NCI-H774 (cell line): ENCODE measurements at places on chromosomes 11 and 22.
A peak's percentile ranks its signal among the peaks of the same experiment; 100 is the strongest.

DNA sequence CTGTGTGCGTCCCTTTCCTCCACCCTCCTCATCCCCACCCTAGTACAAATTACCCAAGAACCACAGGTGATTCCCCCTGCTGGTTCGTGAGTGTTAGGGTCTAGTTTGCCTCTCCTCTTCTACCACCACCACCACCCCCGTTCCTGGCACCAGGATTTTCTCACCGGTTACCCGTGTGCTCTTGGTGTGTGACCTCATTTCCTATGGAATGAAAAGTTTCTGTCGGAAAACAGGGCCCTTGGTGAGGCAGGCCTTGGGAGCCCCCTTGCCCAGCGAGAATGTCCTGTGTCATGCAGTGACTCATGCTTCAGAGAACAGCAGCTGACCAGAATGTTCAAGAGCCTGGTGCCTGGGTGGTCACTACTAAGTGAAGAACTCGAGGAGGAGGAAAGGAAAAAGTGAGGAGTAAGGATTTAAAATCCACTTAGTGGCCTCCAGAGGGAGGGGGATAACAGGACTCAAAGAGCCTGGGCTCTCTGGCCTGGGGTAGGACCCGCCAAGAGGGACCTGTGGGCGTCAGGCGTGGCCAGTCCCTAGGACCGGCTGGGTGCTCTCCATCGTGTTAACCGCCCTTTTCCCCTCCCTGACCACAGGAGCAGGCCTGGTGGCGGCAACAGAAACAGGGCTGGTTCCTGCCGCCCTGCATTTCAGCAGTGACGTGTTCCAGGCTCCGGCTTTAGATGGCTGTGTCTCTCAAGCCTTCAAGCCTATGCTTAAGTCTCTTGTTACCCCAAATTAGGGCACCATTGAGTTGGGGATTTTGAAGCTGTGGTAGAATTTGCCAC is 30.2 kb downstream of the C22orf31 start:
- no peak for DNase-seq

- DNase-seq, result no peak
These were observed 2.6 kb downstream of the KCNQ1 start for GRCh38 chr11:2447253-2447950.

DNA sequence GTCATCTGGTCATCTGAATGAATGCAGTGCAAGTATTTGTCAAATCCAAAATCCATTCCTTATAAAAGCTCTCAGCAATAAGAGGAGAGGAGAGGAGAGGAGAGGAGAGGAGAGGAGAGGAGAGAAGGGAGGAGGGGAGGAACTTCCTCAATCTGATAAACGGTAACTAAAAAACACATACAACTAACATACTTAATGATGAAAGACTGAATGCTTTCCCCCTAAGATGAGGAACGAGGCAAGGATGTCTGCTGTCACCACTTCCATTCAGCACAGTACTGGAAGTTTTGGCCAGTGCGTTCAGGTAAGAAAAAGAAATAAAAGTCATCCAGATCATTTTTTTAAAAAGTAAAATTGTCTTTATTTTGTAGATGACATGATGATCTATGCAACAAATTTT is 80.4 kb downstream of the CD82 start:
- DNase-seq, result no peak

GRCh38 chr11:78138291-78138690 is 1.1 kb downstream of the ALG8 start:
- DNase-seq, result no peak

- no peak for DNase-seq
These were observed 8.6 kb downstream of the HSD17B12 start for GRCh38 chr11:43689167-43689566.

DNA sequence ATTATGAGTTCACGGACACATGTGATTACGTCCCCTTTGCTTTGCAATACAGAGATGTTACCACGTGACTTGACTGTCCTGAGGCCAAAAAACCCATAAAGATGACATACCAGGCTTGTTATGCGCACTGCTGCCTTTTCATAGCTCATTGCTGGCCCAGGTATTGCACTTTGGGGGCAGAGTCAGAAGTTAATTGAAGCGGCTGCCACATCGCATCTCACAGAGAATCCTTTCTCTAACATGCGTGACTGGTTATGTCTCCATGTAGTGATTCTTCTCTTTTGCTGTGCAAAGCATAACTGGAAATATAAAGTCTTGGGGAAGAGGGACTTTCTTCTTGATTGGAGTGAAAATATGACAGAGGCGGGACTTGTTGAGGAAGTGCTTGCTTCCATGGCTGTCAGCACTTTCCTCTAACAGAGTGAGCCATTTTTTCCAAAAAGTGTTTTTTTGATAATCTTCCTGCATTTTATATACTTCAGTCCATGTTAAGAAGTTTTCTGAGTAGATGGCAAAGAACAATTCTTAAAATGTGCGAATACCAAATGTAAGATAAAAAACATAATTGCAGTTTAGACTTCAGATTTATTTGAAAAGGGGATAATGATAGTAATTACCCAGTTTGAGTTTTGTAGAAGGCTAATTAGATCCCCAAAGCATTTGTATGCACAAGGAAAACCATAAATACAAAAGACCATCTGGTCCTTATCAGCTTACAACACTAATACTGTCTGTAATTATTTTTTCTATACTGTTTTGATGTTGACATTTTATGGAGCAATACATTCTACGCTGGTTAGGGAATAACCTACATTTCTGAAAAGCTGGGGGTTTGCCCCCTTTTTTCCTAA is 324.6 kb upstream of the MTNR1B start:
- peak; percentile 19 for DNase-seq

DNA sequence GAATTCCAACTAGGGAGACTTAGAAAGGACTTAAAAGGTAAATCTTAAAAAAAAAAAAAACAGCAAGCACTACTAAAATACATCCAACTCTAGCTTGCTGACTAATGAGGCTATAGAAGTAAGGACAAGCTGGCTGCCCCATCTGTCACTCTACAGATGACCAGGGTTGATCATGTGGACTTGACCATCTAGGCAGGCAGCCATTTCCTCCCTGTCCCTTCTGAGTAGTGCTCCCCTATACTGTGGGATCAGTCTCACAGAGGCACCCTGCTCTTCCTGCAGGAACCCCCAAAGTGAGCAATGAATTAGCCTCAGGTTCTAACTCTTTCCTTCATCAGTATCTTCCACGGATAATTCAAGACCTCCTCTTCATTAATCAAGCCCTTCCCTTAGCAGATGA is 12.3 kb downstream of the SLC1A2 start:
- no peak for DNase-seq

GRCh38 chr11:70525006-70525405 is 126.7 kb downstream of the CTTN start:
- DNase-seq, result no peak

GRCh38 chr11:36253238-36253637 is 36.0 kb downstream of the COMMD9 start:
- no peak for DNase-seq

- DNase-seq, result no peak
These were observed 89.8 kb downstream of the FBXO7 start for GRCh38 chr22:32564170-32565001.

- DNase-seq, result no peak
These were observed 11.5 kb downstream of the PKNOX2 start for GRCh38 chr11:125175896-125176575.
